ENCODE measurements at places on chromosomes 2 and 18.

- DNase-seq = no peak
Measured at GRCh38 chr2:38030635-38031355, 45.2 kb downstream of the CYP1B1 start.

GRCh38 chr2:110866466-110866865, 134.1 kb downstream of the ACOXL start:
- no peak for DNase-seq

GRCh38 chr2:184554736-184555135, 43.6 kb upstream of the ZNF804A start:
- DNase-seq = no peak

GRCh38 chr18:55136258-55136657, 177.0 kb upstream of the CCDC68 start:
- no peak for DNase-seq

- no peak for DNase-seq
Measured at GRCh38 chr2:57569396-57569795, 477.2 kb upstream of the VRK2 start.

GRCh38 chr2:25078170-25079049, 36.5 kb downstream of the EFR3B start:
- DNase-seq = peak; percentile 92

DNA sequence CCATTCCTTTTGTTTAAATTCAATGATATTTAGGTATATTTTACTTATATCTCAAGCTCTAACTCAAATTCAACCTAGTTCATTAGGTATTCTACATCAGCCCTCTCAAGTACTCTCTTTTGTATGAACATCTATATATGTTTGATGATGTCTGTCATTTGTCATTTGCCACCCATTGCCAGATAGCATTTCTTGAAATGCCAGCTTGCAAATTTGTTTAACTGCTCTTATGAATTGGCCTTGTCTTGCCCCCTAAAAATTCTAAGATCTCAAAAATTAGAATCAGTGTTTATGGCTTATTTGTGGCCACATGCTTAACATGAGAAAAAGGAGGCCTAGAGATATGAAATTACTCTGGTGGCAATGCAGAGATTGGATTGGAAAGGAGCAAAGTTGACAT, 1140.3 kb upstream of the DDX18 start:
- DNase-seq = no peak
